Stimulated activated CD8-positive, alpha-beta memory T cell treated with anti-CD3 and anti-CD28 coated beads, Interleukin-15, amount 100 ng/mL, for 1 hour (primary cell): ENCODE measurements at places on chromosomes 2 and 18.

DNA sequence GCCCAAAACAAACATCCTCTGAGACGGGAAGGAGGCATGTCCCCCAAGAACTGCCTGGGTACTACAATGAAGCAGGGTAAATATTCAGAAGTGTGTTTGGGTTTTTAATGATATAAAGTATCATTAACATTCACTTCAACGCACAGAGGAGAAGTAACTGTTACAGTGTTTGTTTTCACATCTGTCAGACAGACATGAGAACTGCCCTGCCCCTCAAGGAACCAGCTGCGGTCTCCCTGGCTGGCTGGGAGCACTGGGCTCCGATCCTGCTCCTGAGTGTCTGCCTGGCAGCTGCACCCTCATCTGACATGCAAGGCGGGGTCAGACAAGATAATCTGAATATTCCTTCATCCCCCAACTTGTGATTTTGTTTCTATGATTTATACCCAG lies 75.6 kb downstream of the MBP start:
- DNase-seq, result no peak

DNA sequence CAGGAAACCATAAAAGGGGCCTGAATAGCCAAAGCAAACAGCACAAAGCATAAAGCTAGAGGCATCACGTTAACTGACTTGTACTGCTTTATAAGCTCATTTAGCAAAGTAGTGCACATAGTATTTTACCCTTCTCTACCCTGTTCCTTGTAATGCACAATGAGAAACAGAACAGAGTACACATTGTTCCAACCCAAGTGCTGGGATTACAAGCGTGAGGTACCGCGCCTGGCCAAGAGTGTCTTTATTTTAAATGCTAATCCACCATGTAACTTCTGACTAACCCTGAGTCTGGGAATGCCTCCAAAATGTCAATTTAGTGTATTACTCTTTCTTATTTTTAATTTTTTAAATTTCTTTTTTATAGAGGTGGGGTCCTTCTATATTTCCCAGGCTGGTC lies 46.4 kb upstream of the STON1 start:
- no peak for DNase-seq

DNA sequence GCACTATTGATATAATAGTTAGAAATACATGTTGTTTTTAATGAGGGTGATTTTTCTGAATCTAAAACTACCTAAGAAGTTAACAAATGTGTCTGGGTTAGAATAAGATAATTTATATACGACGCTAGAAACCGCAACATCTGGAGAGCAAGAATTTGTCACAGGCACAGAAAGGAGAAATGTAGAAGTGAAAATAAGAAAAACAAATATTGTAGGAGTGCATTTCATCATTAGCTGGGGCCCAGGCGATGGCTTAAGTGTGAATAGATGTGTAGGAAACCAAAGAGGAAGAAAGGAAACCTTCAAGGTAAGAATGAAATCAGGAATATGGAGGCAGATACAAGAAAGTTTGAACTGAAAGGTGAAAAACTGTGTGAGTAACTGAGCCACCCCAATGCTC lies 90.3 kb downstream of the LRP2 start:
- no peak for DNase-seq

DNA sequence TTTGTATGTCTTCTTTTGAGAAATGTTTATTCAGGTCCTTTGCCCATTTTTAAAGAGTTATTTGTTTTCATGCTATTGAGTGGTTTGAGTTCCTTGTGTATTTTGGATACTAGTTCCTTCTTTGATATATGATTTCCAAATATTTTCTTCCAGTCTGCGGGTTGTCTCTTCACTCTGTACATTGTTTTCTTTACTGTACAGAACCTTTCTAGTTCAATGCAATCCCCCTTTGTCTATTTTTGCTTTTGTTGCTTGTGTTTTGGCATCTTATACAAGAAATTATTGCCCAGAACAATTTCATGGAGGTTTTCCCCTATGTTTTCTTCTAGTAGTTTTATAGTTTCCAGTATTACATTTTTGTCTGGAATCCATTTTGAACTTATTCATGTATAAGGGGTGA lies 62.5 kb upstream of the ACVR1C start:
- DNase-seq, result no peak

- no peak for DNase-seq
Observed at GRCh38 chr2:188114014-188114413, 177.7 kb upstream of the GULP1 start.

- no peak for DNase-seq
Observed at GRCh38 chr2:222025881-222026271, 272.9 kb downstream of the PAX3 start.

- no peak for DNase-seq
Observed at GRCh38 chr18:78679613-78680260, 299.9 kb upstream of the SALL3 start.

GRCh38 chr2:37997629-37998028 lies 72.5 kb downstream of the RMDN2 start:
- no peak for DNase-seq

- no peak for DNase-seq
Observed at GRCh38 chr2:120830096-120830830, 94.6 kb downstream of the GLI2 start.

- DNase-seq, result no peak
Observed at GRCh38 chr18:48931680-48932461, 18.9 kb downstream of the SMAD7 start.

GRCh38 chr2:55590810-55591440 lies 26.5 kb downstream of the PPP4R3B start:
- no peak for DNase-seq

- no peak for DNase-seq
Observed at GRCh38 chr18:59220784-59221765, 1.1 kb downstream of the GRP start.

GRCh38 chr18:77448046-77448445 lies 198.4 kb downstream of the GALR1 start:
- no peak for DNase-seq

- DNase-seq, result no peak
Observed at GRCh38 chr2:98448441-98449145, 3.9 kb downstream of the INPP4A start.

GRCh38 chr2:161570424-161571050 lies 53.7 kb upstream of the SLC4A10 start:
- DNase-seq, result no peak

GRCh38 chr18:23166891-23167541 lies 31.7 kb downstream of the CABLES1 start:
- no peak for DNase-seq

- DNase-seq, result no peak
Observed at GRCh38 chr2:217162533-217162932, 302.7 kb upstream of the TNP1 start.

GRCh38 chr18:2884706-2885285 lies 38.0 kb downstream of the EMILIN2 start:
- no peak for DNase-seq

DNA sequence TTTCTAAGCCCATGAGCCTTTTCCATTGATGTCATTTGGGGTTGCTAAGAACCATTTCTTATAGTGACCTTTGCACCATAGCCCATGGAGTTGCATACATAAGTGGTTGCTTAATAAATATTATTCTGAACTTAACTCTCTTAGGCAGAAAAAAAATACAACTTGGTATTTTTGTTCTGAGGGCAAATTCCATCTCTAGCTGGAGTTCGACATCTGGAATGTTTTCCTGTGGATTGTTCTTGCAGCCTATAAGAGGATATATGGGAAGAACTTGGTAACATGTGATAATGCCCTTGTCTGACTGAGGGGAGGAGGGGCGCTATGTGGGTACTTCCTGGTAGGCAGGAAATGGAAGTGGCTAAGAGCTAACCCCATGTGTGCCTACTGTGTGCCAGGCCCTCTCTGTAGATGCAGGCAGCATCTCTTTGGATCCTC lies 20.7 kb downstream of the IGFBP2 start:
- no peak for DNase-seq
